MCF 10A (cell line): ENCODE measurements at places on chromosomes 12 and 14.
A peak's percentile ranks its signal among the peaks of the same experiment; 100 is the strongest.

- no peak for DNase-seq
Observed at GRCh38 chr12:89935850-89936249, 227.2 kb upstream of the ATP2B1 start.

DNA sequence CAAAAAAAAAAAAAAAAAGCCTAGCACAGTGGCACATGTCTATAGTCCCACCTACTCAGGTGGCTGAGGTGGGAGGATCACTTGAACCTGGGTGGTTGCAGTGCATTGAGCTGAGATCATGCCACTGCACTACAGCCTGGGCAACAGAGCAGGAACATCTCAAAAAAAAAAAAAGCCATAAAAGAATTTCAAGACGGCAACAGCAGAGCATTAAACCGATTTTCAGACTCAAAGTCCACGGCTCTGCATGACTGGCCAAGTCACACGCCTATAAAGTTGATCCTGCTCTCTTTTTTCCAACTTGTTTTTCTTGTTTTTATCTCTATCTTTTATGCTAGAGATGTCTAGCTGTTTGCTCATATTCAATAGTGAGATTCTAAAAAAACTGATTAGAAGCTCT is 45.3 kb downstream of the FBXO34 start:
- DNase-seq: no peak

- no peak for DNase-seq
Observed at GRCh38 chr14:59301354-59301753, 112.9 kb downstream of the DAAM1 start.

GRCh38 chr12:70244409-70244808 is 1.2 kb downstream of the CNOT2 start:
- no peak for DNase-seq

- no peak for DNase-seq
Observed at GRCh38 chr12:23954332-23954731, 4.9 kb upstream of the SOX5 start.

GRCh38 chr12:69555461-69555860 is 29.8 kb upstream of the CCT2 start:
- peak; percentile 19 for DNase-seq

- no peak for DNase-seq
Observed at GRCh38 chr12:28017126-28017872, 44.8 kb upstream of the PTHLH start.

GRCh38 chr14:75188520-75189268 is 12.3 kb upstream of the TMED10 start:
- DNase-seq: no peak

DNA sequence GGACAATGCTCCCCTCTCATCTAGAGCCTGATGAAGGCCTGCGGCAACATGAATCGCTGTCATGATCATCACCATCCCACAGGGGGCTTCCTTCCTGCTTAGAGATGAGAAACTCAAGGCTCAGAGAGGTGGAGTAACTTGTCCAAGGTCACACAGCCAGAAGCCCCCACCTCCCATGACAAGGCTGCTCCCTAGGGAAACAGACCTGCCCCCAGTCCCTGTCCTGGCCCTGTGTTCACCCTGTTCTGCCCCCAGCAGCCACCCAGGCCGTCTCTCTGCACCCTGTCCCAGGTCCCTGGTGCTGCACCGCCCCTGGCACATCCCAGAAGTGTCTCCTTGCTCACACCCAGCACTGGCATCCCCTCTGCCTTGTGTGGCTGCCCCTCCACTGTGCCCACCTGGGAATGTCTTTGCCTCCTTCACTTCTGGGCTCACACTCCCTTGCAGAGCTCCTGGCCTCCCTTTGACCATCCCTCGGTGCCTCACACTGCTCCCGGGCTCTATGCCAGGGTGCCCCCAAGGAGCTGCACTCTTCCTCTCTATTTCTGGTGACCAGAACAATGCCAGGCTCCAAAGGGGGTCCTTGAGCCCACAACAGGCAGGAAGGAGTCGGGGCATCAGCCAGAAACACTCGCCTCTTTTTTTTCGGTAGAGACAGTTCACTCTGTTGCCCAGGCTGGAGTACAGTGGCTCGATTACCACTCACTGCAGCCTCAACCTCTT is 70.5 kb downstream of the BCL11B start:
- no peak for DNase-seq

- no peak for DNase-seq
Observed at GRCh38 chr12:30953951-30954751, 27.6 kb downstream of the TSPAN11 start.

DNA sequence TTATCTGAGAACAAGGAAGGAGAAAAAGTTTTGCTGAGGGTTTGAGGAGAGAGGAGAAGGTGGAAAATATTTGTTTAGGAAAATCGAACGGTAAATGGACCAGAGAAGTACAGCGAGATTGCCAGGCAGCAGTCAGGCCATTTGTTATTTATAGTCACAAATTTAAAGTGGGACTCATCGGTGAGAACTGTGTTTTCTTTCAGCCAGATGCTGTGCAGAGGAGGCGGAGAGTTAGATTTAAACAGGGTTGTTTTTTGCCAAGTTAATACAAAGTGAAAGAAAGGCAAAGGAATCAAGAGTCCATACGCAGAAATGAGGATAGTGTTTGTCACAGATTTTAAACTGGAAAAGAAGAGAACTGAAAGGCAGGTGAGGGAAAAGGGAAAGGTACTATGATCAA is 200.6 kb upstream of the CNOT2 start:
- no peak for DNase-seq

DNA sequence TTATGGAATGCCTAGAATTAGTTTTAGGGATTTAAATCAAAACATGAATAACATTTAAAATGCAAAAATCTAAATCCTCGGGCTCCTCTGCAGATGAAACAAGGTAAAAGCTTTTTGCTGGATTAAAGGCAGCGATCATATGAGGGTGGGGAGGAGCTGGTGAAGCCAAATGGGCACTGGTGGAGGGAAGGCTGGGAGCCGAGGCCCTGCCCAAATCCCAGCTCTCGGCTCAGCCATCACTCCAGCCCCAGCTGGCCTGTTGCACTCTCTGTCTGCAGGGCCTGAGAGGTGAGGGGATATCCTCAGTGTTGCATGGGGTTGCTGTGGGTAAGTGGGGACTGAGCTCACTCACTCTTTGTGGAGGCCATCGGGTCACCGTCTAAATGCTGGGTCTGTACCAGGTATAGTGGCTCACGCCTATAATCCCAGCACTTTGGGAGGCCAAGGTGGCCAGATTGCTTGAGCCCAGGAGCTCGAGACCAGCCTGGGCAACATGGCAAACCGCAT is 28.6 kb downstream of the CALM1 start:
- no peak for DNase-seq

- peak; percentile 65 for DNase-seq
Observed at GRCh38 chr12:14417715-14418114, 52.2 kb downstream of the ATF7IP start.

GRCh38 chr12:57268264-57268663 is 17.3 kb upstream of the STAC3 start:
- DNase-seq: no peak

GRCh38 chr12:124028555-124028925 is 55.5 kb downstream of the ZNF664 start:
- DNase-seq: no peak

GRCh38 chr14:96889091-96889490 is 91.9 kb downstream of the VRK1 start:
- no peak for DNase-seq

GRCh38 chr12:106123110-106123509 is 15.6 kb downstream of the NUAK1 start:
- no peak for DNase-seq

DNA sequence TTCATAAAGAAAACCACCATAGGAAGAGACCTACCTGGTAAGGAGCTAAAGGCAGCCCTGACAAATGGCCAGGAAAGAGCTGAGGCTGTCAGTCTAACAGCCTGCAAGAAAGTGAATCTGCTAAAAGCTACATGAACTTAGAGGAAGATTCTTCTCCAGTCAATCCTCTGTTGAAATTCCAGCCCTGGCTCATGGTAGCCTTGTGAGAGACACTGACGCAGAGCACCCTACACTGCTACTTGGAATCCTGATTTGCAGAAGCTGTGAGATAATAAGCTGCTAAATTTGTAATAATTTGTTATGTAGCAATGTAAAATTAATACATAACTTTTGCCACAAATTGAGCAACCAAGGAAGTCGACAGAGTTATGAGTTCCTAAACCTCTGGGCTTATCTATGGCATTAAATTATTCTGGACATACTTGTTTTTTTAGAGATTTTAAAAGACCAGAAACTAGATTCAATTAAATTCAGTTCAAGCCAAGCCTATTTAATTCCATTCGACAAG is 257.0 kb downstream of the ETNK1 start:
- DNase-seq: no peak
